ENCODE measurements at places on chromosomes 1 and 21.

DNA sequence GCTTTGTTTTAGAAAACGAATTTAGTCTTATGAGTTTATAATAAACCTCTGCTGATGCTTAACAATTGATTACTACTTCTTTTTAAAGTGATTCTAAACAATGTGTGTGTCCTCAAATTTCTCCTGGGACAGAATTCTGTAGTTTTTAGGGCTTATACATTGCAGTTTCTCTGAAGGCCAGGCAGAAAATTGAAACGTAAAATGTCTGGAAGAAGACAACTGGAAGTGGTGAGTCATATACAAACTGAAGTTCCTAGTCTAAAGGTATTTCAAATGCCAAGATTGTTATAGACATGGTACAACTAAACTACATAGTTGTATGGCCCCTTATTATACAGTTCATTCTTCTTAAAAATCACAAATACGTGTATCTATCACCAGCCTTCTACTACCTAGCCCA lies 30.5 kb upstream of the RC3H1 start:
- no peak for DNase-seq

GRCh38 chr1:248811514-248812490 lies 13.9 kb downstream of the SH3BP5L start:
- DNase-seq: no peak

DNA sequence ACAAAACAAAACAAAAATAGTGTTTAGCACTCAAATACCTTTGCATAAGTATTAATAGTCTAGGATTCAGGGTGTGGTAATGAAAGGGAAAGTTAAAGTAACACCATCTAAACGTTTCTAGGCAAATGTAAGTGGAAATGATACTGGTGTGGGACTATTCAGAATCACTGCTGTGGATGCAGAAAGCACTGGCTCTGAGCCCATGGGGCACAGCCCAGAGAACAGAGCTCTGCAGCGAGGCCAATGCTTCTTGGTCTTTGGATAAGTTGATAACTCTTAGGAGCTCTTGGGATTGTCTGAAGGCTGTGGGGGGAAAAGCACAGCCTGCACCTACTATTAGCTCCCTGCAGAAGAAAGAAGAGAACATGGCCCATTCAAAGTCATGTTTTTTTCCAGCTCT lies 21.4 kb upstream of the DNM3 start:
- no peak for DNase-seq

GRCh38 chr1:19918057-19918456 lies 5.4 kb downstream of the PLA2G2E start:
- DNase-seq: peak; percentile 74

DNA sequence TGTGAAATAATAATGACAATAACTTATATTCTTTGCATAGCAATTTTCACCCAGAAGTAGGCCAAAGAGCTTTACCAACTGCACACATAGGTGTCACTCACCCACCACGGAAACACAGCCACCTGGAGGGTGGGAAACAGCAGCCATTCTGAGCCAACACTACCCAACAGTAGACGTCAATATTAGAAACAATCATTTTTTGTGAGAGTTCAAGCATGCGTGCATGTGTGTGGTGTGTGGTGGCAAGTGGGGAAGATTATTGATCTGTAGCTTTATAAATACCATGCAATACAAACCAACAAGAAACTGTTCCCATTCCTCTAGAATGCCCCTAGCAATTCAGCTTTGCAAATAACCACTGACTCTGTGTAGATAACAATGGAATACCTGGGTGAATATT lies 19.1 kb downstream of the PROX1 start:
- no peak for DNase-seq

DNA sequence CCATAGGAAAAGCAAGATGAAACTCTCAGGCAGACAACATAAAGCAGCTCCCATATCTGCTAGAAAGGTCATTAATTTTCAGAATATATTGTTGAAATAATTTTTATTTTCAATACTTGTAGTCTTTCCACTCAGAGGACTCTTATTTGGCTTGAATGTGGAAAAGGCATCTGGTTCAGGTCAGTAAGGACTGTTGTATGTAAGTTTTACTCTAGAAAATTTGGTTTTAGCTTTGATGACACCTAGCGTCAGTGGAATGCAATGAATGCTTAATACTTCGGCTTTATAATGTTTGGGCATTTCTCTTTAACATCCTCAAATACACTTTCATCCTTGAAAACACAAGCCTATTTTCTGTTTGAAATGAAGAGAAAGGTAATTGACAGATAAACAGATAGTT lies 63.3 kb downstream of the LRRC40 start:
- no peak for DNase-seq

DNA sequence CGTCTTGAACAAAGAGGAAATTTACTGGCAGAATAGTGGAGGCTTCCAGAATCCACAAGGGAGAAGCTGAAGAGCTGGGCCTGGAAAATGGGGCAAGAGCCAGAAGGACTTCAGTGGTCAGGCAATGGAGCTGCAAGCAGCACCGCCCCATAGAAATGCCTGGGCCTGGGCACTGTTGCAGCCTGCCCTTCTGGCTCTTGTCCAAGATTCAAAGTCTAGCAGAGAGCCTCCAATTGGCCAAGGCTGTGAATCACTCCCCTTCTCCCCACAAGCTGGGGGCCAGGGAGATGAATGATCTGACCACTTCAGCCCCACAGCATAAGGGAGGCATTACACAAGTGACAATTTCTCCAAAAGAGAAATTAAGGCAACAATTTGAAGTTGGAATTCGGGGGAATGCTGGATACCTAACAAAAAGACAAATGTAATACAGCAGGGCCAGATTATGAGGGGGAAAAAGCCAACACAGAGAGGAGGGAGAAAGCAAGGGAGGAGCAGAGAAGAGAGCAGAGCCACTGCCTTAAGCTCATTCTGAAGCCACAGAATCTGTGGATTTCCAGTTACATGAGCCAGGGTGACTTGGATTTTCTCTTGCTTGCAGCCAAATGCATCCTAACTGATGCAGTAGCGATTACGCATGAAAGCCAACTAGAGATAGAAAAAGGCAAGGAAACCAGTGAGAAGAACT lies 80.3 kb downstream of the LRIG2 start:
- DNase-seq: no peak

DNA sequence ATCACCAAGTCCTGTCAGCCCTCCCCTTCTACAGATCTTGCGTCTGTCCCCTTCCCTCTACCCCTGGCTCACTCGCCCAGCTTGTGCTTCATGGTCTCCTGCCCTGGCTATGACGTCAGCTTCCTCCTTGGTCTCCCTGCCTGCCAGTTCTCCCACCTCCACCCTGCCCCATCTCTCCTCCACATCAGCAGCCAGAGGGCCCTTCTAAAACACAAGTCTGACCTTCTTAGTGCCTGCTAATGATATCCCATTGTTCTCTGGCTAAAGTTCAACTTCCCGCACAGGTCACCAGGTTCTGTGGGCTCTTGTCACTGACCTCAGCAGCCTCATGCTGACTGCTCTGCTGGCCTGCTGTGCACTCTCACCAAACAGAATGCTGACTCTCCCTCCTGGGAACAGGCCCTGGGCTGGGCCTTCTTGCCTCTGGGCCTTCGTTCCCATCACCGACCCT lies 24.7 kb upstream of the MYCL start:
- no peak for DNase-seq

GRCh38 chr1:95935719-95936118 lies 701.7 kb downstream of the RWDD3 start:
- DNase-seq: no peak

- DNase-seq: no peak
Observed at GRCh38 chr1:23543707-23544443, 12.8 kb upstream of the E2F2 start.

GRCh38 chr1:22320587-22321344 lies 130.9 kb upstream of the ZBTB40 start:
- no peak for DNase-seq

DNA sequence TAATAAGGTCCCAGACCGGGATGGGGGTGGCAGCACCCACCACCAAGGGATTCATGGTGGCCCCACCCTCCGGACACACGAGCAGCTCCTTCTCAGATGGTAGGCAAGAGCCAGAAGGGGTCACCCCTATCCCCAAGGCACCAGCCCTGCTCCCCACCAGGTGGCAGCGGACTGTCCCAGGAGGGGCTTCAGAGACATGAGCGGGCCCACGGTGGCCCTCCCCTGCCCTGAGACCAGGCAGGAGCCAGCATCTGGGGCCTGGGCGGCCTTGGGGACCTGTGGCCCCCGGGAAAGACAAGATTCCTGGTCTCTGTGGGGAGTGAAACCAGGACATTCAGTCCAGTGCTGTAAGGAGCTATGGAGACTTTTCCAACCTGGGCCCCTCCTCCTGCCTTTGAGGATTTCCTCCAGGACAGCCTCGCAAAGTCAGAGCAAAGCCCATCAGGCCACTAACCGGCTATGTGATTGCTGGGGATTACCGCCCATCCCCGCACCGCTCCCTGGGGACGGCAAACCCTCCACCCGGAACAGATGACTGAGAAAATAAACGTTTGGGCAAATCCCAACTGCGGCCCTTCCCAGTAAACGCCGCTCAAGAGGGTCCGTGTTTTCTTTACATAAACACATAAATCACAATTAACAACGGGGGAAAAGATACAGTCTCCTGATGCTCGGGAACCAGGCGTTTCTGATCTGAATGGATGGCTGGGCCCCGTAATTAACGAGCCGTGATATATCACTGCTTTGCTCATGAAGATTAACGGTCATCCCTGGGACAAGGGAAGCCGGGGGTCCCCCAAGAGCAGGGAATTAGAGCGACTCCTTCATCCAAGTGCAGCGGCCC lies 50.9 kb upstream of the ARHGEF16 start:
- no peak for DNase-seq

DNA sequence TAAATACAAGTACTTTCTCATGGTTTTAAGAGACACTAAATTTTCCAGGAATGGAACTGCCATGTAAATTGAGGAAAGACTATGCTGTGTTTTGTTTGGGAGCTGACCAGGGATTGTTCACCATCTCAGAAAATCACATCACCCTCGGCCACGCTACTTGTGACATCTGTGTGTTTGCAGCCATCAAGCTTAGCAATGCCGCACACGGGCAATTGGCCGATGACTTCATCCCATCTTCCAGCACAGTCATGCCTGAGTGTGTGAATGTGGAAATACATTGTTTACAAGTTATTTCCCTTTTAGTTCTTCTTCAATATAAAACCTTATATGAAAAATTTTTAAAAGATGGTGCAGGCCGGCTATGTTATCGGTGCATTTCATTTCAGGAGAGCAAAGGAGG lies 121.6 kb downstream of the GLIS1 start:
- DNase-seq: no peak

DNA sequence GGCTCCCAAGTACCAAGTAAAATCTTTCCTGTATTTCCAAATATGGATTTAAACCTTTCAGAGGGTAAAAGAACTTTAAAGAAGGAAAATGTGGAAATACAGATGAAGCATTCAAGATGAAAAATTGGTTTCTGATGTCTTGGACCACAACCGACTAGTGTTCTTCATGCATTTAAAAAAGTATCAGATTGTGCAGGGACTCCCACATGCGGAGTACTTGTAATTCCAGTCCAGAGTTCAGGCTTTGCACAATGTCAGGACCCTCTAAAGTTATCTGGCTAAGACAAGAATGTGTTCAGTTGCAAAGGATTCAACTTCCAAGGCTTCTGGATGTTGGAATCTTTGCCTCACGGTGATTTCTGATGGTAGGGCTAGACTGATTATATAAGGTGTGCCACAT lies 66.7 kb downstream of the RGL1 start:
- DNase-seq: no peak

DNA sequence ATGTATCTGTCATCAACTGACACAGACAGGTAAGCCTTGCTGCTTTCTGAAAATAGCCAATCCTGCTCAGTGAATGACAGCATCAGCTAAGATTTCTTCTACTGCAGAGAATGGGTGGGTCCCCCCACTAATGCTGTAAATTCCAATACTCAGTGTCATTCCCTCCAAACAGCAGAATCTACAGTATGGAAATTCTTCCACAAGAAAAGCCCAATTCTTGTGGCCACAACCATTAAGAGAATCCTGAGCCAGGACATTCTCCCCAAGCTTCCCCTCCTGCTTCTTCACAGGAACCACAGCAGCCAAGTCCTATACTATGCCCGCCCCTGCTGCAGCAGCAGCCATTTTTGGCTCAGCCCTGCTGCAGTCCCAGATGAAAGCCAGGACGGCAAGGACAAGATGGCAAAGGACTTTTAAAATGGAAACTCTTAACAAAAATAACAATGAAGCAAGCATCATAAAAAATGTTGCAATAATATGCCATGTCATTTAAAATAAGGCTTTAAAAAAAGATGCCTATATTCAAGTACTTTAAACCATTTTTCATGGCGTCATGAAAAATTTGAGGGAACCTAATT lies 26.8 kb downstream of the EIF4G3 start:
- no peak for DNase-seq

DNA sequence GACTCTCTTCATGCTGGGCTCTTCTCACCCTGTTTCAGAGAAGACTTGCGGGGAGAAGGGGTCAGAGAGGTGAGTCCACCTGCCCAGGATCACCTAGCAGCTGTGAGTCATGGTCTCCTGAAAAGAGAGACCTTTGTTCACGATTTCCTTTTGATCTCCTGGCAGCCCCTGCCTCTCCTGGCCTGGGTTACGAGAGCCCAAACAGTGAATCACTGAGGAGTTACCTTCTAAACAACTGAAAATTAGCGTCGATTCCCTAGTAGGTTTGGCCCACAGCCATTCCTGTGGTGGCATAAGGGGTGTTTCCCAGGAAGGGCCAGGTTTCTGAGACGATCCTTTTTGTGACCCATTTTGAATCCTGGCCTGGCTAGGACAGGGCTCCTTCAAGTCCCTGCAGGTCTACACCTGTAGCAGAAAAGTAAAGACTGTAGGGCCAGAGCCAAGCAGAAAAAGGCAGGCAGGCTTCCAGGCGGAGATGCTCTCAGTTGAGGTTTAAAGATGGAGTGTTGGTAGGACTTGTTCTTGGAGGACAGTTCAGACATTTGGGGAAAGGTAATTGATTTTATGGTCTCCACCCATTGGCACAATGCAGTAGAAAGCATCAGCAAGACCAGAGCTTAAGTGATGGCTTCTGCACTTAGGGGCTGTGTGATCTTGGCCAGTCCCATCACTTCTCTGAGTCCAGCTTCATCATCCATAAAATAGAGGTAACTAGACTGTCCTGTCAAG lies 2.1 kb upstream of the PLA2G2E start:
- no peak for DNase-seq

Measured in Jurkat, Clone E6-1 (cell line).